ENCODE measurements at places on chromosomes 12 and 14.

DNA sequence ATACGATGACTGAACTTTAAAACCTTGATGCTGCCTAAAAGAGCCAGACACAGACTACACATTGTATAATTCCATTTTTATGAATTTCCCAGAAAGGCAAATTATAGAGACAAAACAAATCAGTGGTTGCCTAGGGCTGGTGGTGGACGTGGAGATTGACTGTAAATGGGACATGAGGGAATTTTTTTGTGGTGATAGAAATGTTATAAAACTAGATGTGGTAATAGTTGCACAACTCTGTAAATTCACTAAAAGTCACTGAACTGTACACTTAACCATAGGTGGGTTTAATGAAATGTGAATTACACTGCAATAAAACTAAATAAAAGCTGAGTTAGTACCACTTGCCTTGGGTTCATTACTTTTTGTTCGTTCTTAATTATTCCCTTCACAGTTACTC, 72.1 kb downstream of the PLEKHA5 start:
- DNase-seq: no peak

GRCh38 chr12:11854011-11854499, 204.6 kb downstream of the ETV6 start:
- DNase-seq: no peak

DNA sequence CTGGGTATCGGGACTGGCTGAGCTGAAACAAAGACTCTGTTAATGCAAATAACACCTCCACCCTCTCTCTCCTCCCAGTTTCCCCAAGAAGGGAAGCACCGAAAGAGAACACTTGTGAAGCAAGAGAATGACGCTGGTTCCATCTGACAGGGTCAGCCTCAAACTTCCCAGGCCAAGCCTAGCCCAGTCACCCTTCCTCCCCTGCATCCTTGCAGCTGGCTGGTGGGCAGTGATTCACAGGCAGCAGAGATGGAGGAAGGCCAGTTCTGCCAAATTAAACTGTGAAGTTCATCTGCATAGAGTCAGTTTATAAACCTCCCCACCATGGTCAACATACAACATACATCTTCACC, 2.8 kb downstream of the LRRC74A start:
- DNase-seq: no peak

DNA sequence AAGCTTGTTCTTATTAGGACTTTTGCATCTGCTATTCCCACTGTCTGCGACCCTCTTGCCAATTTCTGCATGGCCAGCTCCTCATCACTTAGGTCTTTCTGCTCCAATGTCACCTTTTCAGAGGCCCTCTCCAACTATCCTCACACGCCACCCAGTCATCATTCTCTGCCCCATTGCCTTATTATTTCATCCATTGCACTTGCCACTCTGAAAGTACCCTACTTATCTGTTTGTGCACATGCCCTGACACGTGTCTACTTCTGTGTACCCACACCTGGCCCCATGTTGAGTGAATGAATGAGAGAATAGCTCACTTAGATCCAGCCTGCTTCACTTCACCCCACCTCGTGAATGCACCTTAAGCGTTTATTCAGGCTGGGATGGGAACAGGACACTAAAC, 218.7 kb upstream of the TBX3 start:
- DNase-seq: no peak

DNA sequence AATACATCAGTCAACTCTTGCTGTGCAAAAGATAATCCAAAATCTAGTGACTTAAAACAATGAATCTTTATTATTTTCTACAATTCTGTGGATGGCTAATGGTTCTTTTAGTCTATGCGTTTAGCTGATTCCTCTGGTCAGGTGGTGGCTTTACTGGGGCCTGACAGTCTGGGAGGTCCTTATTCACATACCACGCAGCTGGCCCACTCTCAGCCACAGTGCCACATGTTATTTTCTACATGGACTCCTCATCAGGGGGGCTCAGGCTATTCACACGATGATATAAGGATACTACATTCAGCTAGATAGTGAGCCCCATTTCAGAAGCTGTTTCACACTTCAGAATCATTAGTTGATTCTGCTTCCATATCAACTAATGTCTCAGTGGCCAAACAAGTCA, 287.5 kb upstream of the MGAT4C start:
- DNase-seq: no peak

DNA sequence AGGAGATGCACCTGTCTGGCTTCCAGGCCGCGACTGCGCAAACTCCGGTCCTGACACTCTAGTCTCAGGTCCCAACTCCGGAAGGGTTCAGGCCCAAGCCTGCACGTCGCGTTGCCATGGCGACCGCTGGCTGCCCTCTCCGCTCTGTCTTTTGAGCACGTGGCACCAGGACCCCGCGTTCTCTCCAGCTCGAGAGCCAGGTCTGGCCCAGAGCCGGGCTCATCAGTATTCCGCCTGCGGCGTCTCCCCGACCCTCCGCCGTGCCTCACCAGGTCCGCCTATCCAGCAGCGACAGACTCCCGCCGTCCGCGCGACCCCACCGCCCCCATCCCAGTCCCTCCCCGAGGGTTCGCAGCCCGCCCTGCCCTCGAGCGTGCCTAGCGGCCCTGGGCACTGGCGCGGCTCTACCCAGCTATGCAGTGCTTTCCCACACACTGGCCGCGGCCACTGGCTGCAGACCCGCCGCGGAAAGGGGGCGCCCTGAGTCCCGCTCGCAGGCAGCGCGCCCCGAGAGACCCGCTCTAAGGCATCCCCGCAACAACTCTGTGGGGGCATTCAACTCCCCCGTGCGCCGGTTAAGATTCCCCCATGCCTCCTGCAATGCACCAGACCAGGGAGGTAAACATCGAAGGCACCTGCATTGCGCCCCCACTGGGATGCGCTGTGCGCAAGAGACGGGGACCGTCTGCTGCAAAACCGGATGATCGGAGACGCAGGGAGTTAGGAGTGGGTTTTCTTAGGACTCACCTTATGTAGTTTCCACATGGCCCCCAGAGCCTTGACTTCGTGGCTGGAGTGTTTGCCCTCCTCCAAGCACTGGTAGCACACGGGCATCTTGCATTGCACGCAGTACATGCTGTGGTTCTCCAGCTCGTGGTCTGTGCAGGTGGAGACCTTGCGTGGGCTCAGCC, 1.3 kb downstream of the TRIM9 start:
- no peak for DNase-seq

- no peak for DNase-seq
Measured at GRCh38 chr14:23326491-23327332, 5.5 kb downstream of the PABPN1 start.

DNA sequence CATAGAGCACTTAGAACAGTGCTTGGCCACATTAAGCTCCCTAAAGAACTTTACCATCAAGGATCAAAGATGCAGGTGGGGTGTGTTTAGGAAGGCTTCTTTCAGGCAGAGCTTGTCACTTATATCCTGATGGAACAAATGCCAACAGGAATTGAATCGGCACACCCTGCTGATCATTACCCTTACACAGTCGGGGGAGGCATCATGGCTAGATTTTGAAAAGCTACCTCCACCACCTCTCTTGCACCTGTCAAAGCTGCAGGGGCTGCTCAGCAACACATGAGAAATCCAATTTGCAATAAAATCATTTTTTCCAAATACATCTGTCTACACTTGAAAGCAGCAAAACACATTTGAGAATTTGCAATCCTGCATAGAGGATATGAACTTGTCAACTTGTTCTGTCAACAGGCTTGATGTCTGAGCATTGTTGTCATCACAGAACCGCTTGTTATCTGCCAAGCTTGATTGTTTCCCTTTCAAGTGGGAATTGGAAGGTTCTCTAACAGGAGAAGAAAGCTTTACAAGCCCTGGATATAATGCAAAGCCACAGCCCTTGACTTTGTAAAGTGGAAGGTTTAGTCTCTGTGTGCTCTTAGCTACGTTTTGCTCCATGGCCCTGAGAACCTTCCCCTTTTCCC, 24.6 kb upstream of the TRIM9 start:
- DNase-seq: no peak

- DNase-seq: no peak
Measured at GRCh38 chr14:29463727-29464395, 463.8 kb downstream of the PRKD1 start.

GRCh38 chr12:131092901-131093603, 139.3 kb downstream of the ADGRD1 start:
- DNase-seq: no peak

GRCh38 chr12:28620281-28620680, 430.0 kb downstream of the CCDC91 start:
- DNase-seq: no peak

GRCh38 chr12:72937486-72937885, 665.3 kb downstream of the TRHDE start:
- no peak for DNase-seq

- no peak for DNase-seq
Measured at GRCh38 chr14:41570415-41571155, 36.1 kb upstream of the LRFN5 start.

DNA sequence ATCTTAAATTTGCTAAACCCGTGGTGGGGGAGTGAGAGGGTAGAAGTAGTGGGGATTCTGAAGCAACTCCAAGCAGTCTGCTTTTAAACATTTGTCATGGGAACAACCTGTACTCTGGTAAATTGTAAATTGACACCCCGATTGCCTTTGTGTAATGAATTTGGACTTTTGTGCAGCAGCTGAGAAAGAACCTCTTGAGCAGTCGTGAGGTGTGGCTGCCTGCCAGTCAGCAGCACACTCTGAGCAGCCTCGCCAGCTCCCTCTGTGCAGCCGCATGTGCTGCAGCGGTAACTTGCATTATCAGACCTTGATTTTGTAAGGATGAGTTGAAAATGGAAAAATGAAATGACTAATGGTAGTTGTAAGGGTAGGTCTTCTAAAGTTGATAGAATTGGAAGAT, 74.3 kb downstream of the SUSD6 start:
- DNase-seq: no peak

DNA sequence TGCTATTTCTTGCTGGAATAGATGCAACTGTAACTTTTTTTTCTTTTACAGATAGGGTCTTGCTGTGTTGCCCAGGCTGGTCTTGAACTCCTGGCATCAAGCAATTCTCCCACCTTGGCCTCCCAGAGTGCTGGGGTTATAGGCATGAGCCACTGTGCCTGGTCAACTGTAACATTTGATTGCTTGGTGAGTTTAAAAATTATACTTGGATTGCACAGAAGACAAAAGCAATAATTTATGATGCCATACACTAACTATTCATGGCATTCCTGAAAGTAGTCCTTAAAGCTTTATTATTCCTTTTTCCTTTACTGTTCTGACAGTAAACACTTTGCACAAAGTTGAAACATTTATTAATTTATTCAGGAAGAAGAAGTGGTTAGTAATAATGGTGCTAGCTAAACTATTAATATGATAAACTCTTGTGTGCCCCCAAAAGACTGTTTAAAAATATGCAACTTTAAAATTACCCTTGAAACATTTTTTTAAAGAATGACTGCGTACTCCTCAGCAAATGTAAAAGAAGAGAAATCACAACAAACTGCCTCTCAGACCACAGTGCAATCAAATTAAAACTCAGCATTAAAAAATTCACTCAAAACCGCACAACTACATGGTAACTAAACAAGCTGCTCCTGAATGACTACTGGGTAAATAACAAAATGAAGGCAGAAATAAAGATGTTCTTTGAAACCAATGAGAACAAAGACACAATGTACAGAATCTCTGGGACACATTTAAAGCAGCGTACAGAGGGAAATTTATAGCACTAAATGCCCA, 8.3 kb downstream of the PTPRB start:
- no peak for DNase-seq

- DNase-seq: peak; percentile 35
Measured at GRCh38 chr14:78758333-78758732, 588.2 kb downstream of the NRXN3 start.

DNA sequence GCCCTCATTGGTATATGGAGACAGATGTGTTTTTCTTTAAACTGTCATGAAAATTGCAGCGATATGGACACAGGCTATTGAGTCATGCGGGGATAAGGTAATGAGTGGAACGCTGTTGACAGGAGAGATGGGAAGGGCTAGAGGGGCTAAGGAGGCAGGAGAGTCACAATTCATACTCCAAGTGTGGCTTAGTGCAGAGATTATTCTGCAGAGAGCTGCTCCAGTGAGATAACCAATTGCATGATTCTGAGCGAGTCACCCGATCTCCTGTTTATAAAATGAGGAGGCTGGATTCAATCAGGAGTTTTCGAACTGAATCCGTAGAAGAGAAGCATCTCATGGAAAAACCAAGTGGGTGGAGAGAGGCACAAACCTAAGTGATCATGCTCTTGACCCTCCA, 106.4 kb upstream of the PLEKHG7 start:
- no peak for DNase-seq

- no peak for DNase-seq
Measured at GRCh38 chr14:94042433-94043091, 16.4 kb downstream of the OTUB2 start.

DNA sequence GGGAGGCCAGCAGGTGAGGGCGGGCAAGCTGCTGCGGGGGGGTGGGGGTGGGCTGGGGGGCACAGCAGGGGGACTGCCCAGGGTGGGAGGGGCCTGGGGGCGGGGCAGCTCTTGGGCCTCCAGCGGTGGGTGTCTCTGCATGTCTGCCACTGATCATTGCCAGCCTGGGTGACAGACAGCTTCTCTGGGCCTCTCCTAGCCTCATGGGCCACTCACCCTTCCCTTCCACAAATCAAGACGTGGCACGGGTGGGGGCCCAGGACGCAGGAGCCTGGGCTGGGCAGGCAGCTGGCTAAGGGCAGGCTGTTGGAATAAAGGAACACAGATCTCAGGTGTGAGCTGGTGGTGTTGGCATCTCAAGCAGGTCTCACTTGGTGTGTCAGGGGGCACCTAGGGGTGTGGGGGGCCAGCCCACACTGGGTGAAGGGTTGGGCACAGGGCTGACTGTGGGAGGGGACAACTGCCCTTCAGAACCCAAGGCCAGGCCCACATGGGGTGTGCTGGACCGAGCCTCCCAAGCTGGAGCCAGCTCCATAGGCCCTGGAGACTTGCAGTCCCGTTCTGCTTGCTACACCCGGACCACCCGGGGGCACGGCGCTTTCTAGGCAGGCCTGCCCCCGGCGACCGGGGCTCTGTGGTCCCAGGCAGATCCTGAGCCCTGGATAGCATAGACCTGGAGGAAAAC, 3.0 kb downstream of the TEDC1 start:
- DNase-seq: no peak

DNA sequence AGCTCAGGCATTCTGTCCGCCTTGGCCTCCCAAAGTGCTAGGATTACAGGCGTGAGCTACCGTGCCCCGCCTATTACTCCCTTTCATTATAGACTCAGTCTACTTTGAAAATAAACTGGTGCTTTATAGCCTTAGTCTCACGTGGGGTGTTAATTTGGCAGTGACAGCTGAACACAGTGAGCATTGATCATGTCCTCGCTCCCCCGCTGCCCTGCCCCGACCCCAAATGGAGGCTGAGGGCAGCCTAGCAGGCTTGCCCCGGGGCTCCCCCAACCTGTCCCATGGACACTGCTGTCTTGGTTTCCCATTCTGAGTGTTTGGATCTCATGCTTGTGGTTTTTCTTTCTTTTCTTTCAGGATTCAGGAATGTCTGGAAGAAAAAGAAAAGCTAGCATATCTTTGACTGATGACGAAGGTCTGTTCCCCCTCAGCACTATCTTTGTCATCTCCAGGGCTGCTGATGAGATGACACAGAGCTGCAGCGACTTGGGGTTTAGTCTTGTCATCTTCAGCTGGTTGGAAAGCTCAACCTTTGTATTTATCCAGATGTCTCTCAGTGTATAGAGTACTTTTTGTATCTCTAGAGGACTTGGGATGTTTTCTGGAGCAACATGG, 42.2 kb downstream of the EP400 start:
- no peak for DNase-seq

- peak; percentile 61 for DNase-seq
Measured at GRCh38 chr12:51591016-51591901, at the start of gene SCN8A. SCN8A (plus strand) TSS chr12:51591233; CDS start chr12:51662818, 71,585 bp downstream.
